Stimulated activated CD8-positive, alpha-beta memory T cell treated with anti-CD3 and anti-CD28 coated beads, Interleukin-4, amount 100 ng/mL, for 1 hour (primary cell): ENCODE measurements at places on chromosomes 2 and 18.

DNA sequence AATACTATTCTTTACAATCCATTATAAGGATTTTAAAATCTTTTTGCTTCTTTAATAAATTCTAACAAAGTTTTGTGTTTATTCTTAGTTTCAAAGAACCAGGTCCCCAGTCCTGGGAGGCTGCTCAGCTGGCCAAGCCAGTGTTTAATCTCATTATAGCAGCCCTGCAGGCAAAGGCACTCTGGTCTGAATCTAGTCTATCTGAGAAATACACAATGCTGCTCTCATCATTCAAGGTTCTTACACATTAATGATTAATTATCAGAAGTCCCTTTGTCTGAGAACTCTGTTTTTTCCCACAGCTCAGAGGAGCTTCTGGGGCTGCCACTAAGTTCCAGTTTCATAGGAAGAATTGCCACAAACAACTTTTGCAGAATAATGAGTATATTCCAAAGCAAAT is 27.7 kb downstream of the KCTD18 start:
- DNase-seq = no peak

GRCh38 chr18:61574665-61575064 is 241.4 kb downstream of the CDH20 start:
- DNase-seq = no peak

- DNase-seq = no peak
Measured at GRCh38 chr2:25358836-25359235, 17.1 kb upstream of the DNMT3A start.

DNA sequence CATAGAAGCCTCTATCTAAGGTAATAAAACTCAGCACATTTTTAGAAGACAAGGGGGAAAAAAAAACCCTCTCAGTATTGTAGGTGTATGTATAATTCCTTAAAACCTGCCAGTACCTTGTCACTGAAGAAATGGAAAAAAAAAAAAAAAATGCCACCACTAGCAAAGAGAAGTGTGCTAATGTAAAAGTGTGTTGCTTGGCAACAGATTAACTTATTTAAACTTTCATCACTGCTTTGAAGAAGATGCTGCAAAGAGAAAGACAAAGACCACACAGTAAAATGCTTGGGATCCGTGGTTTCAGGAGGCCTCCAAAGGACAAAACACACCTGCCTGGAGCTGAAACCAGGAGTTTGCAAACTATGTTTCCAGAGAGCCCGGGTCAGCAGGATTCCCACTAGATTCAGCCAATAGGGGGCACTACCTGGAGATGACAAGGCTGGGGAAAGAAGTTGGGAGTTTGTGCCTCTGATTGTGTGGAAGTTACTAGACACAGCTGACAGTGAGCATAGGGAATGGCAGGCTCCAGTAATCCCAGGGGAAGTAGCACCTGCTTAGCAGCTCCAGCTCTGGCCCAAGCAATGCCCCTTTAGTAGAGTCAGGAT is 169.1 kb upstream of the TRIB2 start:
- DNase-seq = no peak

DNA sequence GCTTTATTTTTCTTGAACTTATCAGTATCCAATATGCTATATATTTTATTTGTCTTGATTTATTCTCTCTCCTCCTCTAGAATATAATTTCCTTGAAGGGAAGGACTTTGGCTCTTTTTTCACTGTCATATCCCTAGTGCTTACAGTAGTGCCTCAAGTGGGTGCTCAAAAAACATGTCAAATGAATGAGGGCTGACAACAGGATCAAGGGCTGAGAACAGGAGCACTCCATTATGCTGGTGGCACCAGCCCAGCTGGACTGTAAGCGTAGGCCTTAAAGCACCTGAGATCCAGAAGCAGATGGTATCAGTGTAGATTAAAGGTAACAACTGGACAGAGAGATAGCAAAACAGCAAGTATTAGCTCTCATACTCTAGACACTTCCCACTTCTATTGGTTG is 46.3 kb downstream of the PMS1 start:
- no peak for DNase-seq

- no peak for DNase-seq
Measured at GRCh38 chr2:111642586-111643327, 241.2 kb downstream of the ANAPC1 start.
